Psoas muscle (tissue), 8 donors: ENCODE measurements at places on chromosomes 1 and 21. TPM values are rescaled to one million over a fixed set of nuclear protein-coding genes. Genes with fewer than 3 reads are reported as not detected.

- H3K27me3 ChIP-seq, result no peaks in the 10 kb centered on the region
- peak; percentile 86 for DNase-seq
- no peaks in the 10 kb centered on the region for H3K36me3 ChIP-seq
- H3K27ac ChIP-seq, result no peak overlapping the region
These were observed 63.5 kb upstream of the NFASC start for GRCh38 chr1:204806943-204807687.

DNA sequence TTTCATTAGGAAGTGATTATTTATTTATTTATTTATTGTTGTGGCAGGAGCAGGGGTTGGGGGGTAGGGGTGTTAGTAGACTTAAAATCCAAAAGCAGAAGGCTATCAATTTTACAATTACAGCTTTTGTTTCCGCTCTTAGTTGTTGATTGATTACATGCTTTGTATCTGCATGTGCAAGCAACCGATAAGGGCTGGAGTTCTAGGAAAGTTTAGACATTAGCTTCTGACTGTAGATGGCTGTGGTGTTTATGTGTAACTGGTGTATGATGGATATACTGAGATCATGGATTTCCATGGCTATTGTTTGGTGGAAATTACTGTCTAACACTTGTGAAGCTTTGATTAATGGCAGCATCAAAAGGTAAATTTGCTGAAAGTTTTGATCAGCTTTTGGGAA, 2.8 kb downstream of the ST6GALNAC5 start:
- no peak overlapping the region for H3K4me3 ChIP-seq
- no peaks in the 10 kb centered on the region for H3K36me3 ChIP-seq
- no peak overlapping the region for H3K27ac ChIP-seq

DNA sequence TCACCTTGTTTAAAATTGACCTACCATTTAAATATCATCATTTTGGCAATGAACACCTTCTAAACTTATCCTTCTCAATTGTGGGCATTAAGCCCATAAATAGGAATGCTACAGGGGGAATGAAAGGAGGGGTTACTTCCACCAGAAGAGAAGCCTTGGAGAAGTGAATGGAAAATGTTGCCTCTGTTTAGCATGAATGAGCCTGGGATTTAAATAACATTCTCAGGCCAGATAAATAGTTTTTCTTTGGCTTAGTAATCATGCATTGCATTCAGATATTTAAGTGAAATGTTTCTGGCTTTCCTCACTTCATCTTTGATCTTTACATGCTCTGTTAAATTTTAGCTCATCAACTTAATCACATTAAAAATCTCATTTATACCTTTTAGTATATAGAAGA, 284.3 kb upstream of the FMN2 start:
- H3K36me3 ChIP-seq, result no peaks in the 10 kb centered on the region
- no peak overlapping the region for H3K4me3 ChIP-seq
- DNase-seq, result no peak
- H3K4me1 ChIP-seq, result no peaks in the 10 kb centered on the region

DNA sequence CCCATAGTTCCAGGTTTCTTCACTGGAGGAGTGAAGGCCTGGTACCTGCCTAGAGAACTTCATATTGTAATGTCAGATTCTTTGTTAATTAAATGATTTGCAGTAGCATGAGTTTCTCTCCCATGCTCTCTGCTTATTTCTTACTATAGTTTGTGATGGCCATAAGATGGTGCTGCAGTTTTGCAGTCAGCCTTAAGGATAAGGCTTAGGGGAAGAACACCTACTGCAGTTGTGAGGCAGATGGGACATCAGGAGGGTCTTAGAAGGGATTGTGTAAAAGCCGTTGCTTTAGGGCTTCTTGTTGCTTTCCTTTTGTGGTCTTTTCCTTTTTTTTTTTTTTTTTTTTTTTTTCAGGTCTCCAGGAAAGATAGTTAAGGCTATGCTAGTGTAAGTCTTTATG, 61.8 kb downstream of the MACF1 start:
- peaks cover 30% of the 10 kb centered on the region for H3K4me1 ChIP-seq
- H3K4me3 ChIP-seq, result no peak overlapping the region
- no peak overlapping the region for H3K27ac ChIP-seq
- H3K27me3 ChIP-seq, result no peaks in the 10 kb centered on the region
- no peak for DNase-seq

GRCh38 chr1:90513956-90514355, 203.1 kb downstream of the BARHL2 start:
- H3K27ac ChIP-seq, result no peak overlapping the region
- H3K27me3 ChIP-seq, result no peaks in the 10 kb centered on the region
- no peak for DNase-seq
- H3K4me1 ChIP-seq, result no peaks in the 10 kb centered on the region

DNA sequence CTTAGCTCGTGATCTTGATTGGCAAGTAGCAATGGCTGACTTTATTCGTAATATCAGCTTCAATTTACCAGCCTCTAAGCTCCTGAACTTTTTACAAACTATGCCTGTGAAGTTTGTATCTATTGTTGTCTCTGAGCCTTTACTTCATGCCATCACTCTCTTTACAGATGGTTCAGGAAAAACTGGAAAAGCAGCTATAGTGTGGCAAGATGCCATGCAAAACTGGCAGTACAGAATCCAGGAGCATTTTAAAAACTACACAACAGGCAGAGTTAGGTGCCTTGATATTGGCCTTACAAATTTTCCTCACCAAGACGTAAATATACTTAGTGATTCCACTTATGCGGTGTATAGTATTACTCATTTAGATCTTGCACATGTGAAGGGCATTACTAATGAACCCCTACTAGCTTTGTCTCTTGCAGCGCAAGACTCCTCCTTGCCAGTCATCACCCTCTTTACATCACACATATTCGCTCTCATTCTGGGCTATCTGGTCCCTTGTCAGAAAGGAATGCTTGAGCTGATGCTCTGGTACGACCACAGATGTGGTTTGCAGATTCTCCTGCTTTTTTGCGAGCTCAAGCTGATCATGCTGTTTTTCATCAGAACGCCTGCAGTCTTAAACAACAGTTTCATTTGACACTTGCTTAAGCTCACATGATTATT, 36.3 kb downstream of the CLCA1 start:
- no peak overlapping the region for H3K27ac ChIP-seq
- DNase-seq, result no peak
- peaks cover 5% of the 10 kb centered on the region for H3K4me1 ChIP-seq
- no peaks in the 10 kb centered on the region for H3K27me3 ChIP-seq

- no peak overlapping the region for H3K27ac ChIP-seq
- H3K4me1 ChIP-seq, result no peaks in the 10 kb centered on the region
- no peaks in the 10 kb centered on the region for H3K36me3 ChIP-seq
- no peak overlapping the region for H3K4me3 ChIP-seq
- no peaks in the 10 kb centered on the region for H3K27me3 ChIP-seq
These were observed 156.6 kb downstream of the GREM2 start for GRCh38 chr1:240455228-240455821.

- no peak for DNase-seq
- H3K36me3 ChIP-seq, result no peaks in the 10 kb centered on the region
- H3K27me3 ChIP-seq, result no peaks in the 10 kb centered on the region
These were observed 72.7 kb upstream of the FAM20B start for GRCh38 chr1:178953034-178953433.

- H3K27ac ChIP-seq, result no peak overlapping the region
- peaks cover 7% of the 10 kb centered on the region for H3K4me1 ChIP-seq
- H3K4me3 ChIP-seq, result no peak overlapping the region
- no peaks in the 10 kb centered on the region for H3K36me3 ChIP-seq
These were observed 93.8 kb downstream of the ROR1 start for GRCh38 chr1:63867429-63868176.

- H3K4me3 ChIP-seq, result no peak overlapping the region
- peak; percentile 64 for DNase-seq
- no peaks in the 10 kb centered on the region for H3K27me3 ChIP-seq
- H3K4me1 ChIP-seq, result peaks cover 25% of the 10 kb centered on the region
These were observed 27.1 kb upstream of the LRRC38 start for GRCh38 chr1:13540866-13541265.

- H3K27ac ChIP-seq, result no peak overlapping the region
- DNase-seq, result no peak
- H3K36me3 ChIP-seq, result no peaks in the 10 kb centered on the region
- peaks cover 24% of the 10 kb centered on the region for H3K4me1 ChIP-seq
- H3K4me3 ChIP-seq, result no peak overlapping the region
- no peaks in the 10 kb centered on the region for H3K27me3 ChIP-seq
These were observed 253.3 kb downstream of the PLPP3 start for GRCh38 chr1:56326056-56326455.

GRCh38 chr1:193415256-193415655, 228.8 kb upstream of the B3GALT2 start:
- H3K36me3 ChIP-seq, result no peaks in the 10 kb centered on the region
- no peaks in the 10 kb centered on the region for H3K27me3 ChIP-seq
- no peak for DNase-seq
- peaks cover 9% of the 10 kb centered on the region for H3K4me1 ChIP-seq
- no peak overlapping the region for H3K27ac ChIP-seq

GRCh38 chr1:157310401-157310800, 172.2 kb upstream of the ETV3 start:
- H3K27me3 ChIP-seq, result peaks cover 2% of the 10 kb centered on the region
- H3K27ac ChIP-seq, result no peak overlapping the region
- H3K4me3 ChIP-seq, result no peak overlapping the region
- H3K4me1 ChIP-seq, result no peaks in the 10 kb centered on the region
- H3K36me3 ChIP-seq, result no peaks in the 10 kb centered on the region

DNA sequence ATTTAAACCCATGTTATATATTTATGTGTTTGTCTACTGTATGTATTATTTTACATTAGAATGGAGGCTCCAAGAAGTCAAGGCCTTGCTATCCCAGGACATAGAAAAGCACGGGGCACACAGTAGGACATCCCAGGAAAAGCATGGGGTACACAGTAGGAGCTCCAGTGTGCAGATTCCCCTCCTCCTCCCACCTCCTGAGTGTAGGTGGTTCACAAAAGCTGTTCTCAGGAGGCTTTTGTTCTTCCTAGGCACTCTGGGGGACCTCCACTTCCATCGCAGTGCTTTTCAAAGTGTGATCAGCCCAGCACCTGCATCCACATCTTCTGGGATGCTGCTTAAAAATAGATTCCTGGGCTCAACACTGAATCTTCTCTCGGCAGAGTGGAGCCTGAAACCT, 30.8 kb upstream of the VTCN1 start:
- no peaks in the 10 kb centered on the region for H3K36me3 ChIP-seq
- DNase-seq, result no peak
- H3K4me3 ChIP-seq, result no peak overlapping the region
- H3K4me1 ChIP-seq, result no peaks in the 10 kb centered on the region
- H3K27me3 ChIP-seq, result no peaks in the 10 kb centered on the region
- H3K27ac ChIP-seq, result no peak overlapping the region

- no peak overlapping the region for H3K4me3 ChIP-seq
- no peaks in the 10 kb centered on the region for H3K36me3 ChIP-seq
- H3K27me3 ChIP-seq, result no peaks in the 10 kb centered on the region
- no peak for DNase-seq
These were observed 51.2 kb upstream of the EDN2 start for GRCh38 chr1:41535716-41536115.

The TRIM58 gene
- 0.77 TPM for total RNA-seq

The LCE3E gene
- total RNA-seq, result not detected

The LINGO4 gene
- 7.9 TPM for total RNA-seq

The MYOM3 gene
- 284 TPM for total RNA-seq

The C1QC gene
- total RNA-seq, result 39.1 TPM

The TNFRSF18 gene
- total RNA-seq, result not detected

The WNT4 gene
- 0.27 TPM for total RNA-seq

The ETS2 gene
- 94.5 TPM for total RNA-seq

The PLPP3 gene
- 51.0 TPM for total RNA-seq
